ENCODE measurements at places on chromosomes 4 and X.

- no peak for DNase-seq
Measured at GRCh38 chr4:123381996-123382395, 14.6 kb upstream of the SPRY1 start.

GRCh38 chr4:106530821-106531220, 162.2 kb upstream of the GIMD1 start:
- no peak for DNase-seq

DNA sequence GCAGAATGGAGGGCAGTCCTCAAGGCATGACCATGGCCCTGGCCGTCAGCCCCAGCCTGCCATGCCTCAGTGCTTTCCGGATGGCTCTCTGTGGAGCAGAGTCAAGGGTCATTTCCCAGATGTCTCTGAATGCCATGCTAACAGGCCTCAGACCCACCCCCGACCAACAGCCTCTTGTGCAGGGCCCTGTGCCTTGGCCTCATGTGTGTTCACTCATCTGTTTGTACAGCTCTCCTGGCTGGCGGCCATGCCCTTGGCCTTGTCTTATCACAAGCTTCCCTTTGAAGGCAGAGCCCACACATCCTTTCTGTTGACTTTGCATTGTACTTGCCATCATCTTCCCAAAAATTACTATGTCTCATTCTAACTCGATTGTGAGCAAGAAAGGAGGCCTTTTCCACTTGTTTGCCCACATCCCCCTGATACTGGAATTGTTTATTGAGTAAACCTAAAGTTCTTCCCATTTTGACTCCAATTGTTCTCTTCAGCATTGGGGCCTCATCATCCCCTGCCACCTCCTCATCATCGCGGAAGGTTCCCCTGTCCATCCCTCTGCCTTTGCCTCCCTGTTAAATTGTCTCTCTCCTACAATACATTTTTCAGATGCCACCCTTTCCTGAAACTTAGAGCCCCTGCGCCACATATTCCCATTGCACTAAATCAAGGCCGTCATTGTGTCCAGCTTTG, 6.3 kb downstream of the CA5B start:
- DNase-seq = no peak

DNA sequence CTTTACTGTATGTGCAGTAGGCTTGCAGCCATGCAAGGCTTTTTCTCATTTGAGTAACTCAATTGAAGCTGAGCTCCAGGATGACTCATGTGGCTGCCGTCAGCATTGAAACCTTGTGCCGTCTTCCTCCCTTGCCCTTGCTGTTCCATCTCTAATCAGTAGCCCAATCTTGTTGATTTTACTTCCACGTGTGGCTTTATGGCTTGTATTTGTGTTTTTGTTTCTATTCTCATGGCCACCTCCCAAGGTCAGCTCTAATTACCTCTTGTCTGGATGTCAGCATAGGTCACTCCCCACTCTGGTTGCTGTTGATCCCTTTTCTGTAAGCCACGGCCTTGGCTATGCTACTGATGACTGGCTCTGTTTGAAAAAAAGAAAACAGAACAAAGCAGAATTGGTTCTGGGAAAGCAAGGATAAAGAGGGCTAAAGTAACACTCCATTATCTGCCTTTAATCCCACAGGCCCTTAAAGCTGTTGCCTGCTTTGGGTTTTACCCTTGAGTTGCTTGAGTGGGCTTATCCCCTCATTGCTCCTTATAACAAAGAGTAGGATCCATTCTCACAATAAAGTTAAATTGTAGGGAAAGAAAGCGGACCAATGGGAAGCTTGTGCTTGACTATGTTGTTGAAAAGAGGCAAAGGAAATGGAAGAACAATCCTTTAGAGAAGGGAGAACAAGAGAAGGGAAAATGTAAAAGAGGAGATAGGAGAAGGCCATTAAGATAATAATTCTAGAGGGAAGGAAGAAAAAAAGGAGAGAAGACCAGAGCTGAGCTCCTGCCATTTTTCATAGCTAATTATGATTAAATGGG, 173.9 kb upstream of the PGRMC2 start:
- no peak for DNase-seq

GRCh38 chr4:89347363-89348025, 39.9 kb upstream of the GPRIN3 start:
- no peak for DNase-seq

GRCh38 chr4:182286931-182287330, 43.7 kb downstream of the TENM3 start:
- DNase-seq = no peak

DNA sequence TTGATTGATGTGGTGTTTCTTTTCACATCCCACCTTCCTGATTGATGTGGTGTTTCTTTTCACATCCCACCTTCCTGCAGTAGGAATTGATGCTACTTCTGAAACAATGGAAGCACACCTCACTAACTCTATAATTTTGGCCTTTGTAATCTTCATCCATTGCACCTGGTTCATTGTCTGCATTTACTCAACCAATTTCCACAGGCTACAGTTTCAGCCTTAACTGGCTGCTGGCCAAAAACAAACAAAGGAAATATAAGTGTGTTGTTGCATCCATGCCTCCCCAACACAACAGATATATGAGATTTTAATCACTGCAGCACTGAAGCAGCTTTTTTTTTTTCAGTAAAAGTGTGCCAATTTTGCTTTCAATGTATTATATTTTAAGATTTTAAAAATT, 867.6 kb upstream of the PCDH7 start:
- DNase-seq = no peak

GRCh38 chr4:144666539-144667175, 20.7 kb downstream of the HHIP start:
- DNase-seq = no peak

DNA sequence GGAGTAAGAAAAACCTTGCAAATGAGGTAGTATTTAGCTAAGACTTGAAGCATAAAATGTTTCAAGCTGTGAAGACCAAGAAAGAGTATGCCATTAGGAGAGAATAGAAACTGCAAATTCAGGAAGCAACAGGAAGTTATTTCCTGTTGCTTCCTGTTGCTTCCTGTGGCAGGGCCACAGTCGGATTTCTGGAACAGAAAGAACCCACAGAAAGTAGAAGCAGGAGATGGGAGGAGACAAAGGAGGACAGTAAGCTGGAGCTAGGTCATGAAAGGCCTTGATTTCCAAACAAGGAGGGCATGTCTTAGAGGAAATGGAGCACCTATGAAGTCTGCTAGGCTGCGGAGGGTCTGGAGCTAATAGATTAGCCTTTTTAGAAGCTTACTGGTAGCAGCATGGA, 17.2 kb downstream of the ASB11 start:
- no peak for DNase-seq

GRCh38 chrX:46953597-46953996, 41.4 kb downstream of the JADE3 start:
- DNase-seq = no peak

GRCh38 chr4:185771711-185772390, 40.1 kb downstream of the SORBS2 start:
- no peak for DNase-seq

- no peak for DNase-seq
Measured at GRCh38 chr4:27016551-27016950, 155.9 kb downstream of the STIM2 start.

DNA sequence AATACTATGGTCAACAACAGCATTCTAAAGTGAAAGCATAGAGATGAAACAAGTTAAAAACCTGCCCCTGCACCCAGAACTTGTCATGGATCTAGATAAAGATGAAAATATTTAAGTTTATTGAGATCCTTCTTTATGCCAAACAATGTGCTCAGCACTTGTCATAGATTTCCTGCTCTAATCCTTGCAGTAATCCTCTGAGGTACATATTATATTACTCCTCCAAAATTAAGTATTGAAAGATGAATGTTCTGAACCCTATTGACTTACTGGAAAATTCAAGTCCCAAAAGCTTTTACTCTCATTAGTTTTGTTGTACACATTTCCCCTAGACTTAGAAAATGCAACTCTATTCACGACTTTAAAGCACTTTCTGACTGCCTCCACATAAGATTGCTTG, 35.6 kb downstream of the CAMK2D start:
- DNase-seq = no peak

DNA sequence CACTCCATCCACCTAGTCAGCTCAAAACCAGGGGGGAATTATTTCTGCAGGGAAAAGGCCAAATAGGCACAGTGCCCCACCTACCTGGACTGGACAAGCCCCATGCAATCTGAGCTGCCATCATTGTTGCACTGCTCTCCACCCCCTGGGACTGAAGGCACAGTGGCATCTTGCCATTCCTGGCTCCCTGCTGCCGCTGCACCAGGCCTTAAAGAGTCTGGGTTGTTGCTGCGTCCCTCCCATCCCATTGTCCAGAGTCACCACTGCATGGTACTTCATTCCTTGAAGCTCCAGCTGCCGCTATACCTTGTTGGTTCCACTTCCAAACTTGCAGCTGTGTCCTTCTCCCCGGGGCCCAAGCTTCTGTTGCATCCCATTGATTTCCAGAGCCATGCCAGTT, 629.7 kb downstream of the STIM2 start:
- no peak for DNase-seq

- DNase-seq = no peak
Measured at GRCh38 chr4:151833174-151833573, 72.4 kb upstream of the GATB start.

GRCh38 chr4:10625131-10625530, 59.4 kb downstream of the CLNK start:
- DNase-seq = no peak

GRCh38 chrX:39759526-39760224, 338.1 kb downstream of the BCOR start:
- DNase-seq = no peak

DNA sequence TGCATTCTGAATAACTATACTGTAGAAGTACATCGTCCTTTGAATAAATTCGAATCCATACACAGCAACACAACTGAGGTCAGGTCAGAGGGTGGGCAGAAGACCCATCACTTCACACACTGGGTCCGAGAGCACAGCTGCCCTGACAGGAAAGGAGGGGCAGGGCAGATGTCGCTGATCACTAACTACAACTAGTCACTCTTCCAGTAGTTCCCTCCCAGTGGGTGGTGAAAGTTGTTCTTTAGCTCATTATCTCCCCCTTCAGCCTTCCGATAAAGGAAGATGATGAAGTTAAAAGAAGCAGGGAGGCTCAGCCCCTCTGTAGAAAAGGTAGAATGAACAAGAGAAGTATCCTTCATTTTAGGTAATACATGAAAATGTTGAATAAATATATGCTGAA, 278.9 kb downstream of the INPP4B start:
- no peak for DNase-seq

DNA sequence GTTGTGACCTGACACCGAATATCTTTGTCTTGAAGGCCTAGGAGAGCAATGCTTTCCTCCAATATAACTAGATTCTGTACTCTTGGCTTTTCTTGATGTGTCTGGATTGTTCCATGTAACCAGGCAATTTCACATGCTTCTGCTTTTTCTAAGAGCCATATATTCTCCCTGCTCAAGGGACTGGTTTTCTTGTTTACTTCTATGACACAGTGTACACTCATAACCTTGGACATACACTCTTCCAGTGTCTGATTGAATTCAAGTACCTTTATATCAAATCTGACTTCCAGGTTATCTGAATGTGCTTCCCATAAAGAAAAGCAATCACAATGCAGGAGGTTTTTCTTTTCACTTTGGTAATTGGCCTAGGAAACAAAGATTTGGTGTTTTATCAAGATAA, 17.4 kb upstream of the EIF4E start:
- DNase-seq = no peak

- DNase-seq = no peak
Measured at GRCh38 chr4:113872426-113873260, 106.8 kb downstream of the ARSJ start.

DNA sequence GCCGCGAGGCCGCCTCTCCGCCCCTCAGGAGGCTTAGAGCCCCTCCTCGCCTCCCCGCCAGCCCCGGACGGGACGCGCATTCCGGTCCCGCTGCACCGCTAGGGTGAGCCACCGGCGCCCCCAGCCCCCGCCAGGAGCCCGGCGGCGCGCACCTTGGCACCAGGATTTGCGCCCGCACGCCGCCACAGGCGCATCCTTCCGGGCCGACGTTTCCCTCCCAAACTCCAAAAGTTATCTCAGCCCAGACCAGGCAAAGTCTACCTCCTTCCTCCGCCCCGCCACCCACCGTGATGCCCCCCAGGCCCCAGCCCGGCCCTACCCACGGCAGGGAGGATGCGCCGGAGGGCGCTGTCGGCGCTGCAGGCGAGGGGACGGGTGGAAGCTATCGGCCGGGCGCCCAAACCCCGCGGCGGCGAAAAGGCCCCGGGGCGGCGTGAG, 538 bp downstream of the SCML2 start:
- no peak for DNase-seq

GRCh38 chrX:341541-342101, 23.0 kb upstream of the GTPBP6 start:
- no peak for DNase-seq

DNA sequence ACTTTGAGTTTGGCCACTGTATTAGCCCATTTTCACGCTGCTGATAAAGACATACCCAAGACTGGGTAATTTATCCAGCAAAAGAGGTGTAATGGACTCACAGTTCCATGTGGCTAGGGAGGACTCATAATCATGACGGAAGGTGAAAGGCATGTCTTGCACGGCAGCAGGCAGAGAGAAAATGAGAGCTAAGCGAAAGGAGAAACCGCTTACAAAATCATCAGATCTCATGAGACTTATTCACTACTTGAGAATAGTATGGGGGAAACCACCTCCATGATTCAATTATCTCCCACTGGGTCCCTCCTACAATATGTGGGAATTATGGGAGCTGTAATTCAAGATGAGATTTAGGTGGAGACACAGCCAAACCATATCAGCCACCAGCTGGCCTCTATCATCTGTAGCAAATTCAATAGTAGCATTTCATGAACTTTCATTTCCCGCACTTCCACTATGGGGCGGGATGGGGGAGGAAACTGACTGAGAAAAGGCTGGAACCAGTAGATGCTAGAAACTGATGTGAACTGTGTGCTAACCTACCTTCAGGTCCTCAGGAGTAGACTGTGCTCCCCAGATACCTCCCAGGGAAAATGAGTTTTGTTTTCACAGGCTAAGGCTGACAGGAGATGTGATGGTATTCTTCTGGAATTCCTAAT, 35.3 kb upstream of the LGI2 start:
- DNase-seq = no peak

DNA sequence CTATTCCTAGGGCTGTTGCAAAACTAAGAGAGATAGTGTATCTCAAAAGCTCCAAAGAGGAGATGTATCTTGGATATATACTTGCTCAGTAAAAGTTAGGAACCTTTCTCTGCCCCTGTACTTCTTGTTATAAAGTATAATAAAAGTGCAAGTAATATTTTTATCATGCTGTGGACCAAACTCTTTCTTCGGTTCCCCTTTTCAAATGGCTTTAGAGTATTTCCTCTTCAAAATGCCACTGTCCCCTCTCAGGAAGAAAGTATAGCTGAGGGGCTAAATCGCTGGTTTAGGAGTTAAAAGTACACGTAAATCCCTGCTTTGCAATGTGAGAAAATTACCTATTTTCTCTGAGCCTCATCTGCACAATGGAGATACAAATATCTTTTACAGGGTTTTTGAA, 169.1 kb upstream of the FTHL17 start:
- DNase-seq = no peak

GRCh38 chrX:153333266-153333665, 687 bp upstream of the ZNF275 start:
- DNase-seq = no peak

DNA sequence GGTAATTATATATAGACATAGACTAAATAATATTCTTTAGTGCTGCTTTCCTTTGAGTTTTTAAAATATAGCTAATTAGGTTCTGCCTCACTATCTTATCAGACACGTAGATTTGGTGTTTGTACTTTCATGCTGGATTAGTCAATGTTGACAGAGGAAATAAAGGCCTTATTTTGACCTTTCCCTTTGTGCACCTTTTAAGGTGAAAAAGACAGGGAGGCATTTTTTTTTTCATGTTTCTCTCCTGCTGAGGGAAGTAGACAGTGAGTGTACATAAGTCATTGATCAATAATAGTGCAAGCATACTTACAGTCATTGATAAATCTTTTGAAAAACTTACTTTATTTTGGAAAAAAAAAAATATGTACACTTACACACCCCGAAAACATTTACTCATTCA, 467.8 kb downstream of the GRXCR1 start:
- DNase-seq = no peak
